T-helper 17 cell (primary cell): ENCODE measurements at places on chromosomes 6 and 20. TPM values are rescaled to one million over a fixed set of nuclear protein-coding genes. Genes with fewer than 3 reads are reported as not detected.

Gene GSTA2
- not detected for total RNA-seq

Gene ZSWIM1
- 10.2 TPM for total RNA-seq

Gene GTF2H4
- total RNA-seq: 19.7 TPM

Gene NRSN1
- not detected for total RNA-seq

Gene BNIP5
- not detected for total RNA-seq

Gene ROMO1
- total RNA-seq: 35.1 TPM
